ENCODE measurements at places on chromosomes 16 and 17. TPM values are rescaled to one million over a fixed set of nuclear protein-coding genes. Genes with fewer than 3 reads are reported as not detected.

The IRX3 gene
- total RNA-seq, result not detected

DNA sequence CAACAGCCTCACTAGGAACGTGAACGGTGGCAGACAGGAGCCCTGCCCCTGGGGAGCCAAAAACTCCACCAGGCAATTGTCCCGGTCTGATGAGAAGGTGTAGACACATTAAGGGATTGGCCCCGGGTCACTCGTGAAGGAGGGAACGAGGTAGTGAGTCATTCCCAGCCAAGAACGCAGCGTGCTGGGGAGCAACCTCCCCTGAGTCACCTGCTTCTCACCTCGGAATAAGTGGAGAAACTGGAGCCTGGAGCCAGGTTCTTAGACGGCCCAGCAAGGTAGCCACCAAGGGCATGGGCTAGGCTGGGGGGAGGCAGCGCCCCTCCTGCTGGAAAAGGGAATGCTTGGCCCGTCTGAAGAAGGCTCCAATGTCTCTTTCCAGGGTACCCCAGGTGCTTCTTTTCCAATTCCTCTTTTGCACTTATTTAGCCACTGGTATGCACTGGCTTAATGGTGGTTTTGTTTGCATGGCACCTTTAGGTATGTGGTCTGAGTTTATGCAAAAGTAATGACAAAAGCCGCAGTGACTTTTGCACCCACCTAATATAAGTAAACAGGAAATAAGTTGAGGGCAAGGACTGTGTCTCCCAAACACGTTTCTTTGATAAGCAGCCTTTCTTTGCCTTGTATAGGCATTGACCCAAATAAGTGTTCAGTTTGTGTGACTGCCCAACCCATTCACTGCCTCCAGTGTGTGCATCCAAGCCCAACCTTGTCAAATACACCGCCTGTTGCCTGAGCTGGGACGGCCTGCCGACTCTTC, 1.8 kb upstream of the HELZ start:
- DNase-seq, result peak; percentile 69

GRCh38 chr17:21204935-21205334, 9.0 kb downstream of the TMEM11 start:
- DNase-seq, result no peak

GRCh38 chr17:8869114-8869815, 1.8 kb upstream of the PIK3R6 start:
- no peak for DNase-seq
